ENCODE measurements at places on chromosomes 4 and X.
A peak's percentile ranks its signal among the peaks of the same experiment; 100 is the strongest.

- DNase-seq: no peak
These were observed 17.1 kb upstream of the DDX60 start for GRCh38 chr4:168335621-168336020.

- no peak for DNase-seq
These were observed 37.2 kb downstream of the PPM1K start for GRCh38 chr4:88247148-88247547.

DNA sequence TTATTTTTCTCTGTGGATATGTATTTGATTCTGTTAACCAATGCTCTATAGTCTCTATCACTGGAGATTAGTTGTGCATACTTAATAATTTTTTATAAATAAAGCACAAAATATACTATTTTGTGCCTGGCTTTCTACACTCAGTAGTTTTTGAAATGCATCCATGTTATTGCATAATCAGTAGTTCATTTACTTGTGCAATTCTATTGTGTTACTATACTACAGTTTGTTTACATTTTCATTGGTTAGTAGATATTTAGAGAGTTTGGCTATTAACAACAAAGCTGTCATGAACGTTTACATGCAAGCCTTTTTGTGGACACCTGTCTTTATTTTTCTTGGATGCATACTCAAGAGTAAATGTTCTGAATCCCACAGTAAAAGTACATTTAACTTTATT is 265.0 kb upstream of the FAT4 start:
- DNase-seq: no peak

DNA sequence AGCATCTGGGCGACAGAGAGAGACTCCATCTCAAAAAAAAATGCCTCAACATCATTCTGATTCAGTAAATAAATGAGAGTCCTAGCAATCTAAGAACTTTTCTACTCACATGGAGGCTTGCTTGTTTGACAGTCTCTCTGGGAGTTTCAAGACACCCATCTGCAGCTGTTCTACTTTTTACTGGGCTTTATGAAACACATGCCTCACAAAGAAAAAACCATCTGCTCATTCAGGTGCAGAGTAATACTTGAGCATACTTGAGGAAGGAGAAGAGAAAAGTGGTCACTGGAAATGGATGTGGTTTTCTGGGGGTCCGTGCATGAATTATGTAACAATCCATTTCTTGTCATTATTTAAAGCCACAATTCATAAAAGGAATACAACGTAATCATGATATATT is 87.1 kb upstream of the DDX53 start:
- no peak for DNase-seq

DNA sequence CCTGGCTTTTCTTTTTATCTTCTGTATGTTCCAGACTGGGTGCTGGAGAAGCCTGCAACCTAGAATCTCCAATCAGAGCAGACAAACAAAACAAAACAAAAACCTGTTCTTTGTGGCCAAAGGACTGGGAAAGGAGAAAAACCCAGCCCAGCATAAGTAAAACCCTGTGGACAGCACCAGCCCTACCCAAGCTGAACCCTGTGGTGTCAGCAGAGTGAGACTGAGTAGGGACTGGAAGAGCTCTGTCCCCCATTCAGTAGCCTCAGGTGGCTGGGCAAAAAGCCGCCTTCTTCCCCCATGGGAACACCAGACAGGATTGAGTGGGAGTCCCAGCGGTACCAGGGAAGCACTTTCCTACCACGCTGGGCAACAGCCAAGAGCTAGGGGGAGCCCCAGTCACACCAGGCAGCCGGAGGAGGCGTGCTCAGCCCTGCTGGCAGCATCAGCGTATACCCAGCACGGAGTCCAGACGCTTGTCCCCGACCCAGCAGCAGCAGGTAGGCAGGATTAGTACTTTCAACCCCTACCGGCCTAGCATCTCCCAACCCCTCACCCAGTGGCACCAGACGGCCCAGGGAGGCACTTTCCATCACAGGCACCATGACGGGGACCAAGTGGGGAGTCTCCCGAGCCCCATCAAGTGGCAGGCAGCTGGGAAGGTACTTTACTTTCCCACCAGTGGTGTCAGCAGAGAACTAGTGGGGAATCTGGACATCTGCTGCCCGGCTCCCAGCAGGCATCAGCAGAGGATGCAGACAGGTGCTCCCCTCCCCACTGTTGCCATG is 8.6 kb upstream of the JADE3 start:
- DNase-seq: peak; percentile 43

Data from stimulated activated CD4-positive, alpha-beta T cell treated with anti-CD3 and anti-CD28 coated beads, Interleukin-12 subunit alpha, Interleukin-12 subunit beta, amount 100 ng/mL, for 48 hours (primary cell).